Mucosa of gallbladder (tissue), 1 donor: ENCODE measurements at places on chromosomes 7 and 10. TPM values are rescaled to one million over a fixed set of nuclear protein-coding genes. Genes with fewer than 3 reads are reported as not detected.

Gene STEAP1
- total RNA-seq = 13.1 TPM

Gene POM121L12
- total RNA-seq = not detected

Gene DRGX
- total RNA-seq = not detected

Gene GPC2
- total RNA-seq = 5.6 TPM

Gene DAGLB
- total RNA-seq = 28.8 TPM

GRCh38 chr10:130878131-130878530 lies 433.4 kb downstream of the TCERG1L start:
- DNase-seq = no peak

- DNase-seq = no peak
Observed at GRCh38 chr10:48678041-48678440, 6.6 kb upstream of the WDFY4 start.

- DNase-seq = no peak
Observed at GRCh38 chr10:70145166-70145665, 1.3 kb downstream of the TYSND1 start.

DNA sequence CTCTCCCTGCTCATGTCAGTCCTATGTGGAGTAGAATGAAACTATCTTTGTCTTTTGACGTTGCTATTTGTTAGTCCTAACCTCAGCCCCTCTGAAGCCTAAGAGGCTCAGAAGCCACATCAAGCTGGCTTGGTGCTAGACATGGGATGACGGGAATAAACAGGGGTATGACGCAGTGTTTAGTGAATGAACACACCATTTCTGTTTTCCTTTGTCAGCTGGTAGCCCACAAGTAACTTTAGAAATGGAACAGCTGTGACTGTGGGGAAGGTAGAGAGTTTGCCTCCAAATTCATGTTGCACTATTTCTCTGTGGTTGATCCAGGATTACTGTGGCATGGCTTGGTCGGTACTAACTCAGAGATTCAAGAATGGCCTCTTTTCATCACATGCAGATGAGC lies 31.3 kb downstream of the COX15 start:
- DNase-seq = no peak

DNA sequence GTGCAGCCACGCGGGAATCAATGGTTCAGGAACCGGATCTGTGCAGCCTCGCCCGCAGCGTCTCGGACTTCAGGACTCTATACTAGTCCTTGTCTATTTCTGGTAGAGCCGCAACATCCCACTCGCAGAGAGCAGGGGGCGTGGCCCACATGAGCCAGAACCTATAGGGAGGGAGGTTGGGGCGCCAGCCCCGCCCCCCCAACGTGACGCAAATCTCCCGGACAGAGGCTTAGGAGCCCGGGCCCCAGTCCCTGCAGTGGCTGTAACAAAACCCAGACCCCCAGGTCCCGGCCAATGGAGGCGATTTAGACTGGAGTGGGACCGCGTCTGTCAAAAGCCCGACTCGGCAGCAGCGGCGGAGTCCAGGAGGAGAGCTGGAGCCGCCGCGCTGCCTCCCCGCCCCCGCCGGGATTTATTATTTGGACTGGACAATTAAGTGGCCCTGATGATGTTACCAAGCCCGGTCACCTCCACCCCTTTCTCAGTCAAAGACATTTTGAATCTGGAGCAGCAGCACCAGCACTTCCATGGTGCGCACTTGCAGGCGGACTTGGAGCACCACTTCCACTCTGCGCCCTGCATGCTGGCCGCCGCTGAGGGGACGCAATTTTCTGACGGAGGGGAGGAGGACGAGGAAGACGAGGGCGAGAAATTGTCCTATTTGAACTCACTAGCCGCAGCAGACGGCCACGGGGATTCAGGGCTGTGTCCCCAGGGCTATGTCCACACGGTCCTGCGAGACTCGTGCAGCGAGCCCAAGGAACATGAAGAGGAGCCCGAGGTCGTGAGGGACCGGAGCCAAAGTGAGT lies at the start of gene NKX2-3:
Gene NKX2-3, plus strand, starts transcription at position 256 of the 809 bp plus-strand sequence. Its CDS starts 190 bp downstream, at position 446.
- peak; percentile 54 for DNase-seq

DNA sequence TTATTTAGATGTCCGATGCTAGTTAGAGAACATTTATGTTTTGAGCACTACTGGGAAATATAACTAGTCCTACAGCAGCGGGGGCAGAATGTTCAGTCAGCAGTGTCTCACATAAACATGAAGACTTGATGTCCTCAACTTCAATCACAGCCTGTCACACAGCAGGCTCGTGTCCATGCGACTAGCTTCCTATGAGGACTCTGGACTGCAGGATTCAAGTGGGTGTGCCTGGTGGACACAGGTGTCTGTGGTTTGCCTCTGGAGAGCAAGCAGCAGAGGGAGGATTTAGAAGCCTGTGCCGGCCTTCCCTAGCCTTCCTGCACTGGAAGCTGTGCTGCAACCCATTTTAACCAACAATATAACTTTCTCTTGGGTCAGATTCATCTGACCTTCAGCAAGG lies 30.0 kb upstream of the LANCL2 start:
- no peak for DNase-seq

DNA sequence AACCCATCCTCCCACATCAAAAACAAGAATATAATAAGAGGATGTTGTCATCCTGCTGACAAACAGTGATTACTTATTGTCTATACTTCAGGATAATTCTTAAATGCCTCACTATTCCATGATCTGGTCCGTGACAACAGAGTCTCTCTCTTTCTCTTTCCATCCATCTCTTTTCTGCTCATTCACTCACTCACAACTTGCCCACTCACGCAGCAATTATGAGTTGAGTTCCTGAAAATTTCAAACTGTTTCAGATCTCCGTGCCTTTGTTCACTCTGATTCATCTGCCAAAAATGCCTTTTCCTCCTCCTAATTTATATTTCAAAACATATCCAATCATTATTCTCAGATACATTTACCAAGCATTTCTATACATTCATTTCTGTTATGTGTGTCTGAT lies 1.4 kb downstream of the OR6B1 start:
- DNase-seq = no peak

DNA sequence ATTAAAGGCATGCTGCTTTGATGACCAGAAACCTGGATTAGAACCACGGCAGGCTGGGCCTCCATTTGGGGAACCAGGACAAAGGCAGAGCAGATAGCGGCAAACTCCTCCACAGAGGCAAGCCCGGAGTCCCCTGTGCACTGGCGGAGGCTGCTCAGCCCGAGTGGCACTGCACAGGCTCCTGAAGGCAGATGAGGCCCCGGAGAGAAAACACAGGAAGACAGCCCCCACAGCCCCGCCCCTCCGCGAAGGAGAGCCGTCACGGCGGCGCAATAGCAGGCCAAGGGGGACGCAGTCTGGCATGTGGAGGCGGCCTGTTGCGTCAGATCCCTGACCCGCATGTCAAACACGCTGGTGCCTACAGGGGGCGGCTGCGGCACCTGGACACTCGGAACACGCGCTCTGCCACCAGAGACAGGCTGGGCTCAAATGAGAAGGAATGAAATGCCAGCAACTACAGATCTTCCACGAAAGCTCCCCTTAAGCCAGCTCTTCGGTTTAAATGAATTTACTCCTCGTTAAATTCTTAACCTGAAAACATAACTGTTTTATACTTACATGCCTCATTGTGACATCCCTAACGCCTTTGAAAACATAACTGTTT lies 128.5 kb downstream of the MAD1L1 start:
- peak; percentile 83 for DNase-seq

DNA sequence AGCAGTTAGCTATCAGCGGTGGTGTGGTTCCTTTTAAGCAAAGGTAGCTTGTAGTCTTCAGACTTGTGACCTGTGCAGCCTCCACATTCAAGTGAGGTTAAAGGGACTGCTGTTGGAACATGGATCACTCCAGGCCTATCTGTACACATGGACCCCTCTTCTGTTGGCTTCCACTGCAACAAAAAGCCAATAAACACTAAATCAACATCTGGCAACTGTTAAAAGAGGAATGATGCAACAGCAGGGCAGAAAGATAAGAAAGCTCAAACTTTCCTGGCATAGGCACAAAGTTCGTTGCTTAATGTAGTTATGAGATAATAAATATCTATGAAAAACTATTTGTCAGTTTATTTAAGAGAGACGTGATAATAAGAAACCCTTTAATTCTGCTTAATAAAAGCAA lies 4.0 kb upstream of the MINPP1 start:
- no peak for DNase-seq

DNA sequence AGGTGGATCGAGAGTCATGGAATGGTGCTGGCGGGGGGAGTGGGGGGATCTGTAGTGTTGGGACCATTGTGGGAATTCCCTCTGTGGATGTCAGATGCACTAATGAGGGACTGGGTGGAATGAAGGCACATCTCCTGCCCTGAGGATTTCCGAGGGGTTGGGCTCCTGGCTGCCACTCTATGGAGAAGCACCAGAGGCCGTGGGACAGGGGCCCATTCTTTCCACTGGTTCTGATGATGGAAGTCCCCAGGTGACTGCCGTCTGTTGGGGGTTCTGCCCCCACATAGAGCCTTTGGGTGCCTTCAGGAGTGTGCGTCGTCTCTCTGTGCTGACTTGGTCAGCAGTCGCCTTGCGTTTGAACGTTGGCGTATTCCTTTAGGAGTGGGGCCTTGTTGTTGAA lies 202.9 kb downstream of the GLRX3 start:
- DNase-seq = no peak

DNA sequence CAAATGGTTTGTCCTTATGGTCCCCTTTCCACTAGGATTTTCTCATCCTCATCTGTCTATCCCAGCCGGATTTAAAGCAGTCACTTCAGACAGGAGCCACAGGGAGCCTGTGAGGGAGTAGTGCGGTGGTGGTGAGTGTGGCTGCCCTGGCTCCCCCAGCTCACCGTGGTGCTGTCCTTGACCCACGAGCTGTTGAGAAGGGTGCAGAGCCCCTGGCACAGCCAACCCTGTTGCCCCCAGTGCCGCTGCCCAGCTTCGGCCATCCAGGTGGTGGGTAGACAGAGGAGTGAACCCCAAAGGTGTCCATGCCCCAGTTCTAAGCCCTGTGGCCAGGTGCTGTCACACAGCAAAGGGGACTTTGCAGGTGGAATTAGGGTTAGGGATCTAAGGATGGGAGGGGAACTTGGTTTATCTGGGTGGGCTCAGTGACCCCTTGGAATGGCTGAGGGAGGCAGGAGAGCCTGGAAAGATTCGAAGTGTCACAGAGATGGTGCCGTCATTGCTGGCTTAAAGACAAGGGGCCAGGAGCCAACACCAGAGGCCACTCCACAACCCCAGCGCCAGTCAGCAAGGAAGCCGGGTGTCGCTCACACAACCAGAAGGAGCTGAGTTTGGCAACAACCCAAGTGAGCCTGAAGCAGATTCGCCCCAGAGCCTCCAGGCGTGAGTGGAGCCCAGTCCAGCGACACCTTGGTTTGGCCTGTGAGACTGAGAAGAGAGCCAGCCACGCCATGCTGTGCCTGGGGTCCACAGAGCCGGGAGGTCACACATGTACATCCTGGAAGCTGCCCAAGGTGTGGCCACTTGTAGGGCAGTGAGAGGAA lies 142.4 kb downstream of the ADCY1 start:
- DNase-seq = no peak

- no peak for DNase-seq
Observed at GRCh38 chr10:101974091-101974971, 81.6 kb downstream of the ARMH3 start.

GRCh38 chr7:26458466-26459145 lies 166.9 kb downstream of the SNX10 start:
- no peak for DNase-seq
